PC-9 (cell line): ENCODE measurements at places on chromosomes 2 and 18. TPM values are rescaled to one million over a fixed set of nuclear protein-coding genes. Genes with fewer than 3 reads are reported as not detected.

DNA sequence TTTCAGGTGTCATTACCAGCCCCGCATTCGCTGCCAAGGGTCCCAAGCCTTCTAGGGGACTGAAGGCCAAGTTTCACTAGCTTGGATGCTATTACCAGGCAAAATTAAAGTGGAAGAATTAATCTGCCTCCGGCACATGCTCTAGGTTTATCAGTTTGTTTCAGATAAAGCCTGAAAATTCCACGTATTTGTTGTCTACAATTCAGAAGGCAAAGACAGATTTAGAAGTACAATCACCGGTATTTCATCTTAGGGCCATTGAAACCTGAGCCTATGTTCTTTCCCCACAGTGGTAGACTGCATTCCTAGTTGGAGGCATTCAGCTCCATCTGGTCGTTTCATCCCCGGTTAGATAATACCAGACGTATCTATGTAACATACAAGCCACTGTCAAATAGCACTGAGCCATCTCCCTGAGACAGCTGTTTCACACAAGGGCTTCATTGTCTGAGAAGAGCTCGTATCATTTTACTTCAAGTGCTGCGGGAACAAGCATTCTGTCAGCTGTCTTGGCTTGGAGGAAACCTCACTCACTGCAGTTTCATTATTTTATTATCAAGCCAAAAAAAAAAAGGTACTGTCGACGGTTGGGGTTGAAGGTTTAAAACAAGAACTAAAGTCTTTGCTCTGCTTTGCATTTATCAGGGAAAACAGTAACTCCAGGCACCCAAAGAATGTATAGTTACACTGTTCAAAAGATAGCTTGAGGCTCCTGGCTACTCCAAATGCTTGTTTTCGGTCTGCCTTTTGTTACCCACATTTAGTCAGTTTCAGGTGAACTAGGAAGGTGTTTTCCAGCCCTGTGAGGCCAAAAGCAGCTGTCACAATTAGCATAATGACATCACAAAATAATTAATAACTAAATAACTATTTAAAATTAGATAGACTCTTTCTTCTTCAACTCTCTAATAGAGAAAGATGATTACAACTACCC, 76.7 kb downstream of the TGIF1 start:
- no peak for DNase-seq
- H3K27me3 ChIP-seq, result no peaks in the 10 kb centered on the region
- no peaks in the 10 kb centered on the region for H3K36me3 ChIP-seq
- H3K4me3 ChIP-seq, result no peak overlapping the region

DNA sequence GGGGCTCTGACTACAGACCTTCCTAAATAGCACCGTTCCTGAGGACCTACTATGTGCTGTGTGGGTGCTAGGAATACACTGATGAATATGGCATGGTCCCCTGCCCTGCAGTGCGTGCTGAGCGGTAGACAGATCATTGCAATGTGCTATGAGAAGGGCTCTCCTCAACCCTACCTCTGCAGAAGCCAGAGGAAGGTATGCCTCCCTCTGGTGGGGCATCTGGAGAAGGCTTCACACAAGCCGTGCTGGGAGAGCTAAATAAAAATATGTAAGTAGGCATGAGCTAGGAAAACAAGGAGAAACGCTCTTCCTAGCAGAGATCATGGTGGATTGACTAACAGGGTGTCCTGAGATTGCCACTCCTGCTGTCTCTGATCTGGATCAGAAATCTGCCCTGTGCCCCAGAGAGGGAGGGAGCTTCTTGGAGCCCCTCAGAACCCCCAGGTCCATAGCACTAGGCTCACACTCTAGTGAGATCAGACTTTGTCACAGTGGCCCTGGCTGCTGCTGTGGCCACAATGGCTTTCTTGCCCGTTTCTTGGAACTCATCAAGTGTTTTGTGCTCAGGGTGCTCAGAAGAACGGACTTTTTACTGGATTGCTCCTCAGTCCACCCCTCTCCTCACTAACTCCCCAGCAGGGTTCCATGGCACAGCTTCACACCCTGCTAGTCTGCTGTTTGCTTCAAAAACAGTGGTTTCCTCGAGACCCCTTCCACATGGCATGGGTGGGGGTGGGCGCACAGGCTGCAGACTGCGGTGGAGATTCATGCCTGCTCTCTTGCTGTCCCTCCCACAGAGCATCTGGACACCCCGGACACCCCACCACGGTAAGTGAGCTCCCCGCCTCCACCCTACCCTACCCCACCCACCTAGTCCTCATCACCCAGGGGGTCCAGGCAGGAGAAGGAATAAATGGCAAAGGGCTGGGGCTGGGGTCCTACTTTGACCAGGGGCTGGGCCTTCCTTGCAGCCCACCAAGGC, 14.2 kb downstream of the SIGLEC15 start:
- no peak overlapping the region for H3K27ac ChIP-seq
- H3K36me3 ChIP-seq, result no peaks in the 10 kb centered on the region
- H3K27me3 ChIP-seq, result no peaks in the 10 kb centered on the region
- DNase-seq, result peak; percentile 61
- no peak overlapping the region for H3K4me3 ChIP-seq

DNA sequence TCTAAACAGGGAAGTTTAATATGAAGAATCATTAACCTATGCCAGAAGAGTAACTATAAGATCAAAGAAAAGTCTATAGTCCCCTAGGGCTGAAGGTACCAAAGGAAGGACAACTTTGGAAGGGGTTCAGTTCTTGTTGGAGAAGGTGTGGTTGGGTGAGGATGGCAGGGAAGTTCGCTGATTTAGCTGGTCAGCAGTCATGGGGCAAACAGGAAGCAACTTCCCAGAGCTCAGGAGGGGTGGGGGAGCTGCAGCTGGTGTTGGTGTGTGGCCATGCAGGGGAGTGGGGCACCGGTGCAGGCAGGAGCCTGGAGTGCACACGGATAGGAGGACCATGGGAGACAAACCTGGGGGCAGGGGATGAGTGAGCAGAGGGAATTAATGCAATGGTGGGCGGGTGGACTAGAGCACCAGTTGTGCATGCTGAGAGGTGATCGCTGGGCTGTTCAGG, 34.0 kb downstream of the FHOD3 start:
- H3K4me3 ChIP-seq, result no peak overlapping the region
- H3K4me1 ChIP-seq, result no peaks in the 10 kb centered on the region
- DNase-seq, result no peak
- H3K36me3 ChIP-seq, result no peaks in the 10 kb centered on the region
- no peak overlapping the region for H3K27ac ChIP-seq

GRCh38 chr18:34734056-34734455, 24.0 kb downstream of the DTNA start:
- no peaks in the 10 kb centered on the region for H3K4me1 ChIP-seq
- H3K27me3 ChIP-seq, result no peaks in the 10 kb centered on the region
- H3K27ac ChIP-seq, result no peak overlapping the region
- DNase-seq, result no peak
- H3K4me3 ChIP-seq, result no peak overlapping the region

- no peak overlapping the region for H3K4me3 ChIP-seq
- H3K27me3 ChIP-seq, result no peaks in the 10 kb centered on the region; the same call in 1 of the 2 replicates
- H3K4me1 ChIP-seq, result no peaks in the 10 kb centered on the region
Measured at GRCh38 chr2:151996243-151997003, 102.4 kb downstream of the CACNB4 start.

- no peaks in the 10 kb centered on the region for H3K36me3 ChIP-seq
- no peak overlapping the region for H3K27ac ChIP-seq
- H3K4me1 ChIP-seq, result no peaks in the 10 kb centered on the region
- H3K4me3 ChIP-seq, result no peak overlapping the region
Measured at GRCh38 chr2:38981003-38981669, 91.5 kb downstream of the ARHGEF33 start.

GRCh38 chr2:118105497-118105896, 17.2 kb downstream of the INSIG2 start:
- peaks cover 96% of the 10 kb centered on the region for H3K36me3 ChIP-seq
- H3K27me3 ChIP-seq, result no peaks in the 10 kb centered on the region
- H3K4me3 ChIP-seq, result no peak overlapping the region
- no peak for DNase-seq

DNA sequence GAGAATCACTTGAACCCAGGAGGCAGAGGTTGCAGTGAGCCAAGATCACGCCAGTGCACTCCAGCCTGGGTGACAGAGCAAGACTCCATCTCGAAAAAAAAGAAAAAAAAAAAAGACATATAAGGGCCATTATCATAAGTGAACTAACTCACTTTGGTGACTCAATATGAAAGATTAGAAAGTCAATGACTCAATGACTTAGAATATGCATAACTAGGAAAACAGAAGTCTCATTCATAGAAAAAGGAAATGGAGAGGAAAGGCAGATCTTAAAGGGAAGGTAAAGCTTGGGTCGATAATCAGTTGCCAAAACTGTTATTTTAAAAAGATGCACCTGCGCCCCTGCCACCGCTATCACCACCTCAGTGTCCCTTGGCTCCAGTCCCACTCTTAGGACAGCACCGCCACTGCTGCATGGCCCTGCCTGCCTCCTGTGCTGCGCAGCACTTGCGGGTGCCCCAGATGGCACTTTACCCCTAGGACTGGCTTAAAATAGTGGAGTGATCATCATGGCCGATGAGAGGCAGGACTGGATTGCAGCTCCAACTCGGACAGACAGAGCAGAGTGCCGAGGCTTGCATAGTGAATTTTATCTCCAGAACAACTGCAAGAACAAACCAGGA, 54.7 kb downstream of the INO80D start:
- no peaks in the 10 kb centered on the region for H3K27me3 ChIP-seq
- no peak overlapping the region for H3K4me3 ChIP-seq
- no peaks in the 10 kb centered on the region for H3K36me3 ChIP-seq
- H3K27ac ChIP-seq, result no peak overlapping the region
- DNase-seq, result no peak

GRCh38 chr2:34104601-34105000, 505.5 kb upstream of the FAM98A start:
- no peak overlapping the region for H3K4me3 ChIP-seq
- no peaks in the 10 kb centered on the region for H3K36me3 ChIP-seq
- H3K4me1 ChIP-seq, result peaks cover 19% of the 10 kb centered on the region
- no peak for DNase-seq

- no peak overlapping the region for H3K4me3 ChIP-seq
- no peaks in the 10 kb centered on the region for H3K27me3 ChIP-seq
- DNase-seq, result no peak
- peaks cover 16% of the 10 kb centered on the region for H3K36me3 ChIP-seq
- H3K27ac ChIP-seq, result no peak overlapping the region
Measured at GRCh38 chr2:108805782-108806181, 19.2 kb downstream of the CCDC138 start.

GRCh38 chr2:122322815-122323214, 567.4 kb downstream of the TSN start:
- H3K27ac ChIP-seq, result no peak overlapping the region
- no peak overlapping the region for H3K4me3 ChIP-seq
- no peaks in the 10 kb centered on the region for H3K4me1 ChIP-seq
- H3K27me3 ChIP-seq, result peaks cover 21% of the 10 kb centered on the region
- DNase-seq, result no peak

DNA sequence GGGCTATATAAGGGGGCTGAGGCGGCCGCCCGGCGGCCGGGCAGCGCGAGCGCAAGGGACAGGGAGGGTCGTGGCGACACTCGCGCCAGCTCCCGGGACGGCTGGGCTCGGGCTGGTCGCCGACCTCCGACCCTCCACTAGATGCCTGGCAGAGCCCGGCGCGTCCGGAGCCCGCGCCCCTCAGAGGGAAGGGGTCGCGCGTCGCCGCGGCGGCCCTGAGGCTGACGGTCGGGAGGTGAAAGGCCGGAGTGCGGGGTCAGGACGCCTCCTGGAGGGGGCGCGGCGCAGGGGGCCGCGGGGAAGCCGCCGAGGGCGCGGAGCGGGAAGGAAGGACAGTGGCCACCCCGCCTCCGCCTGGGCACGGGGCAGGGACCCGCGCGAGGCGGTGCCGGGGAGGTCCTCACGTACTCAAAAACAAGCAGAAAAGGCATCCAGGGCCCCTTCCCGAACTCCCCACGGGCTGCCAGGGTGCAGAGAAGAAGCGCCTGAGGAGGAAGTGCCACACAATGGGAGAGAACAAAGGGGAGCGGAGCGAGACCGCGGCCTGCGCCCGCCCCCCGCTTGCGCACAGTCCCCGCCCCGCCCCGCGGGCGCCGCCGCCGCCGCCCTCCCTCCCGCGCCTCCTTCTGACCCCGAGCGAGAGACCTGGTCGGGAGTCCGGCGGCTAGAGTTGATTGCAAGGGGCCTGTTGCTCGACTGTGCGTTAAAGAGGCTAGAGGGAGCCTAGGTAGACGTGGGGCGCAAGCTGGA, 776 bp upstream of the KLF7 start:
- peak overlapping the region; percentile 87 for H3K4me3 ChIP-seq
- no peaks in the 10 kb centered on the region for H3K27me3 ChIP-seq
- peak; percentile 48 for DNase-seq
- no peaks in the 10 kb centered on the region for H3K36me3 ChIP-seq
- peak overlapping the region; percentile 93 for H3K27ac ChIP-seq

DNA sequence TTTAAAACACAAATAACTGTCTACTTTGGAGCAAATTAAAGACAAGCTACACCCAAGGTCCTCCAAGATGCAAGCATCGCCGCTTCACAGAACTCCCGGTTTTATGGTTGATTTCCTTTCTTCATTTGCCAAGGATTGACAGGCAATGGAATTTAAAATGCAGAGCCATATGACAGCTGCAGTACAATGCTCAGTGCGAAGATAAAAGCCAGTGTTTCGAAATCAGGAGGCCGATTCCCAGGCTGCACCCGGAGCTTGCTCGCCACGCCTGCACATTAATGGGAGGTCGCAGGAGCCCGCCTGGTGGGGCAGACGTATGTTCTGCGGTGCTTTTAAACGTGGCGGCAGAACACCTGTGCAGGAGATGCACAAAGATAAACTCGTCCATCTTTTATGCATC, 727.6 kb upstream of the SOX11 start:
- H3K27ac ChIP-seq, result no peak overlapping the region
- no peaks in the 10 kb centered on the region for H3K36me3 ChIP-seq
- no peak overlapping the region for H3K4me3 ChIP-seq
- no peak for DNase-seq

- peak overlapping the region; percentile 79 for H3K4me3 ChIP-seq
- no peaks in the 10 kb centered on the region for H3K27me3 ChIP-seq
- H3K4me1 ChIP-seq, result peaks cover 59% of the 10 kb centered on the region
- H3K27ac ChIP-seq, result peak overlapping the region; percentile 90
- H3K36me3 ChIP-seq, result peaks cover 10% of the 10 kb centered on the region
Measured at GRCh38 chr18:9135081-9135911, 1.3 kb upstream of the ANKRD12 start.

DNA sequence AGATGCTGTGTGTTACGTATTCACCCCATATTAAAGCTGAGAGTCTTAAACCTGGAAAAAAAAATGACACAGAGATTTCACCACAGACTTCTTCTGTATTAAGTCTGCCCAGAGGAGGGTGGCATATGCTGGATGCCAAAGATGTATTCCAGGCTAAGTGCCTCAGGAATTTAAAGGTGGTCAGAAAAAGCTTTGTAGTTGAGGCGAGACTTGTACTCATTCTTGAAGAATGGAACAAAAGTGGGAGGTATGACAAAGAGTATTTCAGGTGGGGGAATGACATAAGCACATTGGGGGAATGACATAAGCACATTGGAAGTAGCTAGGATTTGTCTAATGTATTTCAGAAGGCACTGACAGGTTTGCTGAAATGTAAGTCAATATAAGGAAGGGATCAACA, 98.6 kb downstream of the BABAM2 start:
- no peak overlapping the region for H3K4me3 ChIP-seq
- peak; percentile 16 for DNase-seq
- no peaks in the 10 kb centered on the region for H3K27me3 ChIP-seq
- H3K27ac ChIP-seq, result no peak overlapping the region
- peaks cover 24% of the 10 kb centered on the region for H3K4me1 ChIP-seq

- peak overlapping the region; percentile 81 for H3K27ac ChIP-seq
- H3K36me3 ChIP-seq, result no peaks in the 10 kb centered on the region
- peak overlapping the region; percentile 18; the same call in 1 of the 2 replicates for H3K4me3 ChIP-seq
- peaks cover 30% of the 10 kb centered on the region for H3K4me1 ChIP-seq
- H3K27me3 ChIP-seq, result no peaks in the 10 kb centered on the region
- peak; percentile 26 for DNase-seq
Measured at GRCh38 chr2:215137741-215138340, 585 bp downstream of the ABCA12 start.

The SERPINB13 gene
- total RNA-seq, result not detected in 2 replicates

The TRPM8 gene
- total RNA-seq, result 0.48 and 2.1 TPM in 2 replicates

The CHRNG gene
- not detected in 2 replicates for total RNA-seq

The HRH4 gene
- total RNA-seq, result 0.18 TPM in 1 of 2 replicates, not detected in the other
